ENCODE measurements at places on chromosomes 6 and 20. TPM values are rescaled to one million over a fixed set of nuclear protein-coding genes. Genes with fewer than 3 reads are reported as not detected.

The RAET1L gene
- not detected for total RNA-seq

The PSORS1C2 gene
- not detected for total RNA-seq

The SEL1L2 gene
- 3.6 TPM for total RNA-seq

The THBD gene
- 23.8 TPM for total RNA-seq

The IPCEF1 gene
- 1.9 TPM for total RNA-seq

The PROCR gene
- total RNA-seq: 86.5 TPM
